ENCODE measurements at places on chromosomes 16 and 17.

DNA sequence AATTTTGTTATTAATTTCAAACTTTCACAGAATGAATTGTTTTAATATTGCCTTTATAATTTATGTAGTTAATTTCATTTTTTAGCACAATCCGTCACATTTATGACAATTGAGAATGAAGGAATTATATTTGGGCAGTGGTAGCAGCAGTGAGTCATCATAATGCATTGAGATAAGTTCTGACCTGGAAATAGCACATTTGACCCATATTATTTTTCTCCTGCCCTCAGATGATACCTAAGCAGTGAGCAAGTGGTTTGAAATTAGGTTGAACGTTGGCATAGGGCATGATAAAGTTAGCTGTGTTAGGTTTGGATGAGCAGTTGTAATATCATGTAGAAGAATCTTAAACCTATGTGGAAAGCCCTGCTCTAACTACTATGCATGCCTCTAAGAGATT is 1431.3 kb upstream of the CDH8 start:
- no peak for DNase-seq

- DNase-seq = peak; percentile 25
These were observed 26.5 kb upstream of the NF1 start for GRCh38 chr17:31068291-31068690.

DNA sequence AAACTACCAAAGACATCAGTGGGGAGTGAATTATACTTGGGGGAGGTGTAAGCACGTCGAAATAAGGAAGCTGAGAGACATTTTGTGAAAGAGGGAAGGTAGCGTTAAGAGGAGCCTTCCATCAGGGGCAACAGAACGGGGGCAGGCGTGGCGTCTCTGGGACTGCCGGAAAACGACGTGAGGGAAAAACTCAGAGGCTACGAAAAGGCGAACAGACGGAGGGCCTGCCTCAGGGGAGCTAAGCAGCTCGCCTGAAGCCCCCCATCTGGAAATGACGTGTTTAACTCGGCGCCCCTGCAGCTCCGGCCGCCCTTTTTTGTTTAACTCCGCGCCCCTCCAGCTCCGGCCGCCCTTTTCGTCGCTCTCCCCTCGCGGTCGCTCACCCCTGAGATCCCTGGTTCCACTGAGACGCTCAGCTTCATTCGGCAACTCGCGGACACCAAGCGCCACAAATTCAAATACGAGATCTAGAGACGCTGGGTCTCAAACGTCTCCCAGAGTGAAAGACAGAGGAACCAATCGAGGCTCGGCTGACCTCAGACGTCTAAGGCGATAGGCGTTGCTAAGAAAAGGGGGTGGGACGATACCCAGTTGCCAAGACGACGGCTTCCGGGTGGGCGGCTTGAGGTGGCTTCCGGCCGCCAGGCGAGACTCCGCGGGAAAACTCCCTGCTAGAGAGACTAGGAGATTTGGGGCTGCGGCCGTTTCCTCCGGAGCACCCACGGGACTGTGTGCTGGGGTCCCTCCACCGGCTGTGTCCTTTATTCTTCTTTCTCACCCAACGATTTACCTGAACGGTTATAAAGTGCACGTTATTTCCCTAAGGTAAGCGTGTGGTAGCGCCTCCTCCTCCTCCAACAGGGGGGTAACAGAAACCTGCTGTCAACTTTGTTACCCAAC is 383.2 kb downstream of the ZFHX3 start:
- DNase-seq = peak; percentile 92

DNA sequence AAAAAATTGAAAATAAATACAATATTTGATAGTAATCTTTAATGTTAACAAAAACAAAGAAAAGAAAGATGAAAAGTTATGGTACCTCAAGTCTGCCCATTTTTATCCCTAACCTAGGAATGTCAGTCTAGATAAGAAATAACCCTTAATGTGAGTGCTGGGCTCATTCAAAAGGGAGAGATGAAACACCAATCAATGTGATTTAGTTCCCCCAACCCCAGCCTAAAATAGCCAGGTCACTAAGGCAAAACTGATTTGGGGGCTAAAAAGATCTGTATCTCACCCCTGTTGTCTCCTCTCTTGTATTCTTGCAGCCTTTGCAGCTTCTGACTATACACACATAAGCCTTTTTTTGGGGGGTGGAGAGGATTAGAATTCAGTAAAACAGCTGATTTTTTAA is 3.2 kb upstream of the IGF2BP1 start:
- DNase-seq = no peak

Data from activated T-cell treated with anti-CD3 and anti-CD28 coated beads, Interleukin-2, amount 50 U/mL, for 4 hours (primary cell).